Naive thymus-derived CD8-positive, alpha-beta T cell (primary cell): ENCODE measurements at places on chromosomes 16 and 17. TPM values are rescaled to one million over a fixed set of nuclear protein-coding genes. Genes with fewer than 3 reads are reported as not detected.

CD300H gene
- polyA plus RNA-seq: not detected

TP53TG3C gene
- polyA plus RNA-seq: not detected

HOXB3 gene
- not detected for polyA plus RNA-seq

PRSS22 gene
- not detected for polyA plus RNA-seq

KRT20 gene
- not detected for polyA plus RNA-seq

VKORC1 gene
- polyA plus RNA-seq: 99.1 TPM

TERB1 gene
- not detected for polyA plus RNA-seq

C16orf92 gene
- polyA plus RNA-seq: not detected

ACE gene
- polyA plus RNA-seq: not detected

CDYL2 gene
- polyA plus RNA-seq: 0.75 TPM

RNU2-1 gene
- not detected for polyA plus RNA-seq

PSMB10 gene
- 450 TPM for polyA plus RNA-seq

LIMD2 gene
- polyA plus RNA-seq: 632 TPM

GLTPD2 gene
- polyA plus RNA-seq: 0.36 TPM

ORC6 gene
- 0.48 TPM for polyA plus RNA-seq

ODAD4 gene
- 0.08 TPM for polyA plus RNA-seq

CACNG1 gene
- not detected for polyA plus RNA-seq

LRRC36 gene
- polyA plus RNA-seq: not detected

FGF11 gene
- polyA plus RNA-seq: 0.10 TPM

HOXB5 gene
- not detected for polyA plus RNA-seq

CBX2 gene
- polyA plus RNA-seq: 0.60 TPM

SSTR5 gene
- polyA plus RNA-seq: not detected

PSMC3IP gene
- polyA plus RNA-seq: 0.71 TPM

DEXI gene
- polyA plus RNA-seq: 51.9 TPM

ZACN gene
- polyA plus RNA-seq: 1.9 TPM

NPIPA3 gene
- polyA plus RNA-seq: not detected

MT4 gene
- polyA plus RNA-seq: not detected

NGFR gene
- polyA plus RNA-seq: not detected

ERBB2 gene
- 0.85 TPM for polyA plus RNA-seq

SOX9 gene
- not detected for polyA plus RNA-seq

ZNF598 gene
- 10.0 TPM for polyA plus RNA-seq

ASGR1 gene
- polyA plus RNA-seq: not detected

NPIPA7 gene
- polyA plus RNA-seq: not detected

DLG4 gene
- polyA plus RNA-seq: 0.24 TPM

FKBP10 gene
- not detected for polyA plus RNA-seq

ALOX15B gene
- polyA plus RNA-seq: not detected

PKD1 gene
- 4.8 TPM for polyA plus RNA-seq

RNF222 gene
- polyA plus RNA-seq: 0.19 TPM

PLA2G15 gene
- polyA plus RNA-seq: 2.4 TPM

DPEP3 gene
- polyA plus RNA-seq: 1.1 TPM

ABCC12 gene
- not detected for polyA plus RNA-seq

ADAD2 gene
- 0.10 TPM for polyA plus RNA-seq

C1QTNF8 gene
- polyA plus RNA-seq: not detected

CHD9 gene
- 28.8 TPM for polyA plus RNA-seq

OR4D1 gene
- 3.0 TPM for polyA plus RNA-seq

MAPT gene
- polyA plus RNA-seq: 0.21 TPM

PLA2G10 gene
- polyA plus RNA-seq: not detected
